ENCODE measurements at places on chromosomes 2 and 18.

DNA sequence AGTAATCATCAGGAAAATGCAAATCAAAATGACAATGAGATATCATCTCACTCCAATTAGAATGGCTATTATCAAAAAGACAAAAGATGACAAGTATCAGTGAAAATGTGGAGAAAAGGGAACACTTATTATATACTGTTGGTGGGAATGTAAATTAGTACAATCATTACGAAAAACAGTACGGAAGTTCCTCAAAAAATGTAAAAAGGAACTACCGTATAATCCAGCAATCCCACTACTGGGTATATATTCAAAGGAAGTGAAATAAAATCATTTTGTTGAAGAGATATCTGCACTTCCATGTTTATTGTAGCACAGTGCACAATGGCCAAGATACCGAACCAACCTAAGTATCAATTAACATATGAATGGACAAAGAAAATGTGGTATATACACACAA, 52.4 kb upstream of the TEX51 start:
- no peak for DNase-seq

- DNase-seq, result no peak
These were observed 403.2 kb downstream of the THSD7B start for GRCh38 chr2:137168552-137168951.

DNA sequence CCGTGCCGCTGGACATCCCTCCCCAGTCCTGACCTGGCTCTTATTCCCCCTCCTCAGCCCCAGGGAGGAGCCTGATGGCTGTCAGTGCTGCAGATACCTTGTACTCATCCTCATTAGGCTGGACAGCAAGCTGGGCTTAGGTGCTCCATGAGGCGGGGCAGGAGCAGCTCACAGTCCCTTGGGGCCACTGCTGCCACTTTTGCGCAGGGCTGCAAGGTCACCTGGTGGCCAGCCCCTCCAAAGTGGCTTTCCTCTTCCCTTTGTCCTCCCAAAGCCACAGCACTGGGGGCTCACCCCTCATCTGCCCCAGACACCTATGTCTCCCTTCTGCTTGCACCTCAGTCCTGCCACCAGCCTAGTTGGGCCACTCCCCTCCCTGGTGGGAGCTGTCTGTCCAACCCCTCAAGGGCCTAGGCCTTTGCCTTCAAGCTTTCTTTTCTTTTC, 60.8 kb downstream of the FAM168B start:
- no peak for DNase-seq

GRCh38 chr2:70959851-70960832, 18.3 kb upstream of the ANKRD53 start:
- DNase-seq, result no peak

- DNase-seq, result no peak
These were observed 73.9 kb downstream of the SDC1 start for GRCh38 chr2:20150806-20151571.

DNA sequence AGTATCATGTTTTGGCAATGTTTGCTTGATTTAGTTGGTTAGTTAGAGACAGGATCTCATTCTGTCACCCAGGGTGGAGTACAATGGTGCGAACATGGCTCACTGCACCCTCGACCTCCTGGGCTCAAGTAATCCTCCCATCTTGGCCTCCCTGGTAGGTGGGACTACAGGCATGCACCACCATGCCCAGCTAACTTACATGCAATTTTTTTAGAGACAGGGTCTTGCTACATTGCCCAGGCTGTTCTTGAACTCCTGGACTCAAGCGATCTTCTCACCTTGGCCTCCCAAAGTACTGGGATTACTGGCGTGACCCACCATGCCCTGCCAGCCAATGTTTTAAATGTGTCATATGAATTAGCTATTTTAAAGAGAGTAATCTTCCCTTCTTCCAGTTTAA, 16.3 kb upstream of the CDKL4 start:
- no peak for DNase-seq

DNA sequence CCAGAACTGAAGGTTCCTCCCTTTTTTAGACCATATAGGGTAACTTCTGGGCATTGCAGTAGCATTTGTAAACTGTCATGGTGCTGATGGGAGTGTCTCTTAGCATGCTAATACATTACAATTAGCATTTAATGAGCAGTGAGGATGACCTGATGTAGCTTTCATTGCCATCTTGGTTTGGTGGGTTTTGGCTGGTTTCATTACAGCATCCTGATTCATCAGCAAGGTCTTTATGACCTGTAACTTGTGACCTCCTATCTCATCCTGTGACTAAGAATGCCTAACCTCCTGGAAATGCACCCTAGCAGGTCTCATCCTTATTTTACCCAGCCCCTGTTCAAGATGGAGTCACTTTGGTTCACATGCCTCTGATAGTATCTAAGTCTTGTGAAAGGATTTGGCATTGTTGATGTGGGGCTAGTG, 159.0 kb downstream of the TMX3 start:
- no peak for DNase-seq

- DNase-seq, result no peak
These were observed 236.0 kb downstream of the DOK6 start for GRCh38 chr18:69636529-69637301.

DNA sequence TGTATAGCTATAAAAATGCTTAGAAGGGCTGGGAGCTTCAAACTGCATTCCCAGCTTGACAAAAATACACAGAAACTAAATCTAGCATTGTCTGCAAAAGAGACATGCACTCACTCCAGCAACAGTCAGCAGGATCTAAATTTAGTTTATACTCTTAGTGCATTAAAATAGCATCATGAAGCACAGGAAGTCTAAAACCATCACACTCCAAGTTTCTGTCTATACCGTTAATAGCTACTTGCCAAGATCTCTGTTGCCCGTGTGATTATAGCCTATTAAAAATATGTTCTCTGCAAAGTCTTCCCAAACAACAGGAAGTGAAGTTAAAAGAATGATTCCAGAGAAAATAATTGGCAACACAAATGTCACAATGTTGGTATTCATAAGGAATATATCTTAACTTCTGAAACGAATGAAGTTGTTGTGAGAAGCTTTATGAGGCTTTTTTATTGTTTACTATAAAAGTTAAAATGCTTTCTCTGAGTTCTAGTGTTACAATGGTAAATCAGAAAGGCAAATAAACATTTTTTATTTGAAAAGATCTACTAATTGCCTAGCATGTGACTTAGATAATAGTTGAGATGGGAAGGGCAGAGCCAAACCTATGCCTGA, 184.2 kb downstream of the ZNF385B start:
- DNase-seq, result no peak

DNA sequence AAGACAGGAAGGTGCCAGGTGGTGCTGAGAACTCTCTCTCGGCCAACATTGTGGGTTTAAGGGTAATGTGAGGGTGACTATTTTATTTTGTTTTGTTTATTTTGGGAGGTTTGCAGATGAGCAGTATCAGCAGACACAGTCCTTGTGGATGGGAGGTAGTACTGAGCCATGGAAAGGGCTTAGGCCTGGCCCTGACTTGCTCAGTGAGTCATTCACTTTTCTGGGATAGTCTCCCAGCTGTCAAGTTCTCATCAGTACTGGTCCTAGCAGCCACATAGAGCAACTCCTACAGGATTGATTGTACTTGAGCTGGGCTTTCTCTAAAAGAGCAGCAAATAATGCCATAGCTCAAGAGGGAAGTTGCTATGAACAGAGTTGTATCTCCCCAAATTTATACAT, 175.2 kb downstream of the LOXHD1 start:
- DNase-seq, result no peak

DNA sequence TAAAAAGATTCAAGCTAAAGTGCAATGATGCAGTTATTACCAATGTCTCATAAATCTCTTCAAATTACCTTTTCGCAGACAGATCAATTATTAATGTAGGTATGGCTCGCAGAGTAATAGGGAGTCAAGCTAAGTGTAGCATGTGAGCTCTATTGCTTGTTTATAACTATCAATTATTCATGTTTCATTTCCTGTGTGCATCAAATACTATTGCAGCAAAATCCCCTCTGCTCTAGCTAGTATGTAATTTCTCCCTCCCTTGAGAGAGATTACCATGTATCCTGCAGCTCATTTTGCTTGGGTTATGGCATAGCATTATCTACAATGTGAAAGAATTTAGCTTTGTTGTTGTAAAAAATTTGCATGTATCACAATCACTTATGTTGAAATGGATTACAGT, 65.6 kb upstream of the SCN1A start:
- DNase-seq, result no peak

DNA sequence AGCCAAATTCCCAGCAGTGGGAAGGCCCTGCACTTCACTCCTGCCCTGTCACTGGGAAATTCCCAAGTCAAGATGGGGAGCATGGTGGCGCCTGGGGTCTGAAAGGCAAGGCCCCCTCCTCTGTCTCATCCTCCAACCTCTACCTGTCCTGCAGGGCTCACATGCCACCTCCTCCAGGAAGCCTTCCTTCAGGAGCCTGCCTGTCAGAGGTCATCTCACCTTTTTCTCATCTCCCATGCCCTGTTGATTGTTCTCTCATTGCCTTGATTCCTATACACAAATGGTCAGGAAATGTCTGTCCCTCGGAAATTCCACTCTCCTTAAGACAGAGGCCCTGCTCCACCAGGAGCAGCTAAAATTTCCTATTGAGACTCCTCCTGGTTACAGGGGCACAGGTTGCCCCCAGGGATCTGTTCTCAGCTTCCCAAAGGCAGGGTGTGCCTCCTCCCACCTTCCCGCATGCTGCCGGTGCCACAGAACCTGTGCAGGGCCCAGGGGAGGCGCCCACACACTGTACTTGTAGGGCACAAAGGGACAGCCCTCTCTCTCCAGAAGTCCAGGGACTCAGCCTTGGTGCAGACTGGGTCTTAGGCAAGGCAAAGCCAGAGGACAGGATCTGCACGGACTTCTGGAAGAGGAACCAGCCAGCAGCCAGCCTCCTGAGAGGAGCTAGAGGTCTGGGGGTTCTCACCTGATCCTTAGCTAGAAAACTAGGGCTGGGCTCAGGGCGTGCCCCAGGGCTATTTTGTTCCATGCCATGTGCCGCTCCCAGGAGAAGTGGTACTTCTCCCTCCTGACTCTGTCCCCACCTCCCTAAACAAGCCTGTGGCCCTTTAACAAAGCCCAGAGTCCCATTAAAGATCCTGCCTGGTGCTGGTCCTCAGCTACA, 12.9 kb downstream of the HES6 start:
- no peak for DNase-seq

- no peak for DNase-seq
These were observed 24.0 kb upstream of the ATP5MC3 start for GRCh38 chr2:175205523-175205922.

GRCh38 chr2:111118981-111119821, 1.5 kb upstream of the BCL2L11 start:
- DNase-seq, result no peak

DNA sequence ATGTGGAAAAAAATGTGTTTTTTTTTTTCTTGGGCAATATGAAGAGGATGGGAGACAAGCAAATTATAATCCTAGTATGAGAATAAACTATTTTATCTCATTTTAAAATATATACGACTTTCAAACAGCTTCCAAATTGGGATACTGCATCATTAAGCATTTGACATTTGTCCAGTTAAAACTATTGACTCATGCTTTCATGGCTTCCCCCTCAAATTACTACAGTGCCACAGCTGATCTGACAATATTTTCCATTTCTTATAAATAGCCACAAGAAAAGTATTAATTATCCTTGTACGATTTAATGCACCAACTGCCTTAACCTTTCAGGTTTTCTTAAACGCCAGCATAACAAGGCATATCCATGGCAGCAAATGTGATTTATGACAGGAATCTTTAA, 1134.8 kb upstream of the ZEB2 start:
- no peak for DNase-seq

DNA sequence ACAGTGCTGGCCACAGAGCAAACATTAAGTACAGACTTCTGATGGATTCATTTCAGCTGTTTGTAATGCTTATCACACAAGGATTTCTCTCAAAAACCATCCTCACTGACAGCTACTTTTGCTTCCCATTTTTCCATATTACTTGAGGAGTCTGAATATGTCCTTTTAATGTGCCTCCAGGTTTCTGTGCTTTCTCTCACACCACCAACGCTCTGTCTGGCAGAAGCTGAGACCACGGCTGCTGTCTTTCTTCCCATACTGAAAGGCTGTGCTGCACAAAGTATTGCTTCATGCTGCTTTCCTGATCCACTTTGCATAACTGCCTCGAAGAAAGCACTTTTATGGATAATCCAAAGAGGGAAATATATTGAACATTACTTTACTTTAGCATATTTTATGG, 312.1 kb upstream of the ZEB2 start:
- DNase-seq, result no peak

GRCh38 chr18:10995550-10995949, 153.8 kb downstream of the PIEZO2 start:
- DNase-seq, result no peak

DNA sequence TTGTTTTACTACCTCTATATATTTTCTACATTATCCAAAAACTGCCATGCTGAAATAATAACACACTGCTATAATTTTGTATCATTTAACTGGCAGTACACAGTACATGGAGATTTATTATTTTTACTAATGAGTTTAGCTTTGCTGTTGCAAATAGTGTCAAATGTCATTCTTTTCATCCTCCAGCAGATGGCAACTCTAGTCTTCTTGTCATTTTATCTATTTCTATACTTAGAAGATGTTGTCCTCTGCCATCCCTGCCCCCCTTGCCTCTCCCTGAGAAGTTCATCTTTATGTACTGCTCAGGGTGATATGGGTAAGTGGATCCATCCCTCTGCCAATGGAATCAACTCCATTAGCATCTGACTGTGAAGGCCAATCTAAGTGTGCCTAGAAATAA, 21.7 kb upstream of the LRRTM1 start:
- DNase-seq, result no peak

GRCh38 chr2:148613231-148614013, 31.1 kb upstream of the EPC2 start:
- DNase-seq, result no peak

GRCh38 chr2:154706660-154707059, 8.2 kb downstream of the KCNJ3 start:
- no peak for DNase-seq

DNA sequence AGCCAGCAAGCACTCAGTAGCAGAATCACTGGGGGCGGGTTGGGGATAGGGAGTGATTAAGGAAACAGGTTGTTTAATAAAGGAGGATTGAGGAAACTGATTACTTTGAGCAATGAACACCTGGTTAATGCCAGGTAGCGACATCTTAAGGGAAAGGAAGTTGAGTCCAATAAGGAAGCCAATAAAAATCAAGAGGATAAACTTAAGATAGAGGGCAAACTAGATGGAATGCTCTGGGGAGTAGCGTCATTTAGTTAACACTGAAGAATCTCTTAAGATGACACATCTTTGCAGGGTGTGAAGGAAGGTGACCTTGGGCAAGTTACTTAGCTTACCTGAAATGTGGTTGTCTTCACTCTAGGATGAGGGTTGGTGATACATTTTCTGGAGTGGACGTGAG, 242.7 kb downstream of the PRKCE start:
- DNase-seq, result no peak

GRCh38 chr2:241894681-241895426, 25.3 kb downstream of the RTP5 start:
- DNase-seq, result no peak

- DNase-seq, result no peak
These were observed 7.5 kb downstream of the LBX2 start for GRCh38 chr2:74491648-74492544.

GRCh38 chr2:201242571-201243277, 17.6 kb upstream of the CASP8 start:
- no peak for DNase-seq

GRCh38 chr18:55477860-55478581, 110.0 kb downstream of the TCF4 start:
- no peak for DNase-seq

- DNase-seq, result no peak
These were observed 21.0 kb upstream of the RAB27B start for GRCh38 chr18:54807303-54807702.

GRCh38 chr2:157302492-157303099, 23.0 kb downstream of the ERMN start:
- no peak for DNase-seq

All from activated CD8-positive, alpha-beta memory T cell treated with anti-CD3 and anti-CD28 coated beads for 1 hour (primary cell).